ENCODE measurements at places on chromosomes 16 and 17.
A peak's percentile ranks its signal among the peaks of the same experiment; 100 is the strongest.

- no peak for DNase-seq
These were observed 677 bp upstream of the RANGRF start for GRCh38 chr17:8287651-8288335.

- DNase-seq: no peak
These were observed 19.9 kb downstream of the GJD3 start for GRCh38 chr17:40344421-40345160.

GRCh38 chr17:67942810-67943209 is 53.5 kb downstream of the C17orf58 start:
- DNase-seq: no peak

DNA sequence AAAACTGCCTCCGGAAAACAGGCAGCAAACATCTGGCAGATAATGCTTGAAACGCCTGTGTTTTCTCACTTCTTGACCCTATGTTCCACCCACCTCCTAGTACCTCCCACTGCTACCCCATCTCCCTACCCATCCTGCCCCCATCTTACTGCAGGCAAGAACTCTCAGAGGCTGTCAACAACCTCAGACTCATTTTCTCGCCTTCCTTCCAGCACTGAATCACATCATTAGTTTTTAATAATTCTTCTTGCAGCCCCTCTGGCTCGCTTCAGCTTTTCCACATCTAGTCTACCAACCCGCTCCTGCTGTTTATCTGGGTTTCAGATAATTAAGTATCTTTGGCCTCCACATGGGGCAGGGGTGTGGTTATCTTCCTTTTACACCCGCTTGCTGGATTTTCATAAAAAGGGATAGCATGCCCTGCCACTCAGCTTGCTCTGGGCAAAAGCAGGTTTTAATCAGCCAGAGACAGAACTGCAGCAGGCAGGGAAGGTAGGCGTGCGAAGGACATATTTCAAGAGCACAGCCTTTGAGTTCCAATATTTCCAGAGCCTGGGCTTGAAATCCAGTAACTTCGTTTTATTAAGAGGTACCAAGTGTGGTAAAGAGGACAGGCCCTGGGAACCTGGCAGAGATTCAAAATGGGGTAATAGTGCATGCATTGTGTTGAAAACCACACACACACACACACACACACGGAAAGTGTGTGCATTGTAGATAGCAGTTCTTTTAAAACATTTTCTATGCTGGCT is 87.5 kb downstream of the BMERB1 start:
- DNase-seq: no peak

DNA sequence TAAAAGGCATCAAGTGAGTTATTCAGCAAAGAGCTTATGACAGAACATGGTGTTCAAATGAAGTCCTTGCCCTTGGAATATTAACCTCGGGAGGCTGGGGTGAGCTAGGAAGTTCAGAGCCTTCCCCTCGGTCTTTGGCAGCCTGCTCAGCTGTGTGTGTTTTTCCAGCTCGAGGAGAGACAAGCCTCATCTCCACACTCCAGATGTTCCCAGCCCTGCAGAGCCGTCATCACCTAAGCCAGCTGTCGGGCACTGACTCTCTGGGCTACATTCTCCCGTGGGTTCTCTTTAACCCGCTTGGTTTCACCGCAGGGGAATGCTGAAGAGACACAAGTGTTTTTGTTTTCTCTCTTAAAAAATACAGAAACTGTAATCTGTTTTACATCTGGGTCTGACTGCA is 47.1 kb downstream of the IRX3 start:
- DNase-seq: no peak

GRCh38 chr16:65494609-65495008 is 372.7 kb upstream of the CDH11 start:
- no peak for DNase-seq

DNA sequence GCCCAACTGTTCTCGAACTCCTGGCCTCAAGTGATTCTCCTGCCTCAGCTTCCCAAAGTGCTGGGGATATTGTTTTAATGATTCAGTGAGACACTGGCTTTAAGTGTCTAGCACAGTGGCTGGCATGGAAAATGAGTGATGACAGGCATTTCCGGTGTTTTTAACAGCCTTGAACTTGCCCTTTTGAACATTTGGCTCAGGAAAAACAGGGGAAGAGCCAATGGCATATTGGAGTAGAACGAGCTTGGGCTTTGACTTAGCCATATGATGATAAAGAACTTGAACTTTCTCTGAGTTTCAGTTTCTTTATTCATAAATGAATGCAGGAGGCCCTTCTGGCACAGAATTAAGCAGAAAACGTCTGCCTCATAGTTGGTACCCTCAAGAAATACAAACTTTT is 145.0 kb upstream of the HS3ST4 start:
- DNase-seq: peak; percentile 20

All from HT1080 (cell line).